Activated naive CD4-positive, alpha-beta T cell treated with anti-CD3 and anti-CD28 coated beads, Interleukin-2, amount 50 U/mL, for 16 hours (primary cell): ENCODE measurements at places on chromosomes 16 and 17.

GRCh38 chr16:17544785-17545184 lies 74.0 kb upstream of the XYLT1 start:
- DNase-seq: no peak

DNA sequence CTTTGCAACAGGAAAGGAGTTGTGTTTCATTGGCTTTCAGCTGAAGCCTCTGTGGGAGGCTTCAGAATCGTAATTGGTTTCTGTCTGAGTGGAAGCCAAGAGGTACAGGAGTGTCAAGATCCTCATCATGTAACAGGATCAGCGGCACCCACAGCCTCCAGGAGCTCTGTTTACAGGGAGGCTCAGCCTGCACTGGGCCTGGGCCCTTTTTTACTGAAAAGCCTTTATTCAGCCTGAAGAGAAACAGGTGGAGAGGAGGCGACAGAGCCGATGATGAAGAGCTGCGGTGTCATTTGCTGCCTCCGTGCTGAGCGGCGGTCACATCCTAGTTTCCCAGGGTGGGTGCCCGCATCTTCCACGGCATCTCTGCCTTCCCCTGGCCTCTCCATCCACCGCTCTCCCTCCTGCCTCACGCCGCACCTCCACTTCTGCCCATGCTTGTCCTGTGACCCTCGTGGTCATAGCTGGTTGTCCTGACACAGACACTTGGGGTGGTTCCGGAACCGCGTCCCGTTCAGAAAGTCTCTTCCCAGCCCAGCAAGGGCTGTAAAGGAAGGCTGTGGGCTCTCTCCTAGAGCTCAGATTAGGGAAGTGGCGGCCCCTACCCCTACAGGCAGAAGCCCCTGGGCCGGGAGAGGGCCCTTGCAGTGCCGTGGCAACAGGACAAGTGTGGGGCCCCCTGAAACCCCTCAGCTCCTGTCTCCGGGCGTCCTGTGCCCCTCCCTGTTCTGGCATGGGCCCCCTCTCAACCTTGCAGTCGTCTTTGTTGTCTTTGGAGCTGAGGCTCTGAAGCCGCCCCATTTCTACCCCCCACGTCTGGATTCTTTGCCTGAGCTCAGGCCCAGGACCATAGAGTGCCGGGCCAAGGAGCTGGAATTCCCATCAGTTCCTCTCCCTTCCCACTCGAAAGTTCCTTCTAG lies 53.9 kb upstream of the CHMP6 start:
- no peak for DNase-seq

- no peak for DNase-seq
Observed at GRCh38 chr16:74666010-74666421, 661 bp downstream of the RFWD3 start.

DNA sequence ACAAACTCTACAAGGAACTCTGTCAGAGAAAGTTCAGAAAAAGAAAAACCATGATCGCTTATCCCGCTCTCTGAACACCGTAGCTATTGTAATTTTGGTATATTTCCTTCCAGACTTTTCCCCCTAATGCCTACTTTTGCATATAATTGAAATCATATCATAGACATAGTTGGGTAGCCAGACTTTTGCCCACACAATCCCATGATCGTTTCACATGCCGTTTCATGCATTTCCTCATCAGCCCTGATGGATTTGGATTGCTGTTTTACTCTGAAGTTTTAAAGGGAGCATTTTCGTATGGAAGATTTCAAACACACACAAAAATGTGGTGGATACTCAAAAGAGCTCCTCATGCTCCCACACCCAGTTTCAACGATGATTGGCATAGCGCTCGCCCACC lies 31.3 kb downstream of the COX4I1 start:
- DNase-seq: no peak

DNA sequence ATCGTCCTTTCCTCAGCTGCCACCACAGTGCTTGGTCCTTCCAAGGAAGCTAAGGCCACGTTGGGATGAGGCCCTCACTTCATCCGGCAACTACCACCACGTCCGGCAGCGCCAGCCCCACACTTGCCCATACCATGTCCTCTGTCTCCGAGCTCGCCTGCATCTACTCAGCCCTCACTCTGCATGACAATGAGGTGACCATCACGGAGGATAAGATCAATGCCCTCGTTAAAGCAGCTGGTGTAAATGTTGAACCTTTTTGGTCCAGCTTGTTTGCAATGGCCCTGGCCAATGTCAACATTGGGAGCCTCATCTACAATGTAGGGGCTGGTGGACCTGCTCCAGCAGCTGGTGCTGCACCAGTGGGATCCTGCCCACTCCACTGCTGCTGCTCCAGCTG lies 44.9 kb downstream of the TTC19 start:
- no peak for DNase-seq

GRCh38 chr17:39014795-39015545 lies 47.8 kb upstream of the FBXO47 start:
- DNase-seq: no peak

GRCh38 chr16:80788027-80788426 lies 16.4 kb downstream of the CDYL2 start:
- DNase-seq: no peak
